Activated CD4-positive, alpha-beta memory T cell treated with anti-CD3 and anti-CD28 coated beads, Interleukin-2, amount 10 ng/mL, durations not matched to agents 7 days and 5 days (primary cell): ENCODE measurements at places on chromosomes 12 and 14.

GRCh38 chr14:101349108-101349507 is 212.2 kb upstream of the DIO3 start:
- H3K4me1 ChIP-seq, result no peaks in the 10 kb centered on the region
- DNase-seq, result no peak
- no peak overlapping the region for H3K27ac ChIP-seq
- no peaks in the 10 kb centered on the region for H3K36me3 ChIP-seq
- H3K4me3 ChIP-seq, result no peak overlapping the region

- no peak for DNase-seq
- H3K27ac ChIP-seq, result peak overlapping the region; percentile 80
- no peaks in the 10 kb centered on the region for H3K36me3 ChIP-seq
- H3K27me3 ChIP-seq, result peaks cover 5% of the 10 kb centered on the region
- peaks cover 61% of the 10 kb centered on the region for H3K4me1 ChIP-seq
Measured at GRCh38 chr14:24607635-24608514, 1.6 kb downstream of the GZMH start.

DNA sequence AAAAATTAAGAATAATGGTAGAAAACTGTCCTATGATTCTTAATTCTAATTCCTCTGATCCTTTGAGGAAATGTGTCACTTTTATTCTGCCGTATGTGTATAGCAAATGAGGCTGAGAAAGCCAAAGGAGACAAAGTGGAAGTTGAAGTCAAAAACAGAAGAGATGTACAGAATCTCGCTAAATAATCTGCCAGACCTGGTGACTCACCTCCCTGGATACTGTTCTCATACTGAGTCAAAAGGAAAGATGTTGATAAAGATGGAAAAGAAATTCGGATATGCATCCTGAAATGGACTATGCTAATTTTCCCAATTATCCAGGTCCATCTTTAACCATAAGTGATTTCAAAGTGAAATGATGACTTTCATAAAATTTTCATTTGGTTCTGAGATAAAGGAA is 92.5 kb downstream of the DUSP6 start:
- no peak for DNase-seq
- H3K4me1 ChIP-seq, result peaks cover 32% of the 10 kb centered on the region
- no peaks in the 10 kb centered on the region for H3K27me3 ChIP-seq

- no peak for DNase-seq
- H3K36me3 ChIP-seq, result no peaks in the 10 kb centered on the region
- H3K4me1 ChIP-seq, result no peaks in the 10 kb centered on the region
- H3K27me3 ChIP-seq, result peaks cover 41% of the 10 kb centered on the region
Measured at GRCh38 chr12:109378569-109378968, 30.9 kb downstream of the MYO1H start.

GRCh38 chr12:1531153-1531653 is 63.2 kb downstream of the FBXL14 start:
- peaks cover 75% of the 10 kb centered on the region for H3K27me3 ChIP-seq
- H3K27ac ChIP-seq, result no peak overlapping the region
- peaks cover 38% of the 10 kb centered on the region for H3K4me1 ChIP-seq
- H3K4me3 ChIP-seq, result peak overlapping the region; percentile 35
- H3K36me3 ChIP-seq, result peaks cover 2% of the 10 kb centered on the region
